ENCODE measurements at places on chromosomes 5 and 9.

DNA sequence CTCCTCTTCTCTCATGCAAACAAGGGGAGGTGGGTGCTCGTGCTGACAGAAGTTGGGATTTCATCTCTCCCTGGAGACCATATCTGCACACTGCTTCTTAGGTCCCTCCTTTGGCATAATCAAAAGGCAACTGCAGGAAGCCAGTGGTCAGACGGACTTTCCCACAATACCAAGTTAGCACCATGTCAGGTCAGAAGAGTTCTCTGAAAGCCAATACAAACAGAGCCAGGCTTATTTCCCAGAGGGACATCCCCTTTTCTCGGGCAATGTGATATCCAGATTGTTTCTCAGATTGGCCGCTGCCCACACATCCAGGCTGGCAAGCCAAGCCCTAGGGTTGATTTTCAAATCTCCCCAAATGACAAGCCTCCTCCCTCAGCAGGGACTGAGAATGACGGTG lies 241.1 kb downstream of the NFIB start:
- H3K4me3 ChIP-seq = no peak overlapping the region
- H3K27me3 ChIP-seq = no peaks in the 10 kb centered on the region
- H3K36me3 ChIP-seq = no peaks in the 10 kb centered on the region
- no peaks in the 10 kb centered on the region for H3K4me1 ChIP-seq
- DNase-seq = no peak
- H3K27ac ChIP-seq = no peak overlapping the region

DNA sequence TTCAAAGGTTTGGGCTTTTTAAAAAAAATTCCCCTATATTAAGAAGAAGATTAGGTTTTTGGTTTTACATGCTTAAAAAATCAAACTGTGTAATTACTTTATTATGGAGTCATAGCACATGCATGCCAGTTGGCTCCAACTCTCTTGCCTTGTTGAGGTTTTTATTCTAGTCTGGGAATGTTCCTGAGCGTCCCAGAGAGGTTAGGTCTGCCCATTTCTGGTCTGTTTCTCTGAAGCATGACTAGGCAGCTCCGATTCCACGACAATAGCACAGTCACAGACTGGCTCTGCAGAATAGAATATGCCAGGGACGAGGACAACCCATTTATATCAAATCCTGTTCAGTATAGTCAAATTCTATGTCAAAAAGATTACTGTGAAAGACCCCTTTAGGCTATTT lies 217.0 kb downstream of the PCSK5 start:
- DNase-seq = no peak
- no peaks in the 10 kb centered on the region for H3K27me3 ChIP-seq
- H3K36me3 ChIP-seq = peaks cover 26% of the 10 kb centered on the region
- H3K4me3 ChIP-seq = no peak overlapping the region

DNA sequence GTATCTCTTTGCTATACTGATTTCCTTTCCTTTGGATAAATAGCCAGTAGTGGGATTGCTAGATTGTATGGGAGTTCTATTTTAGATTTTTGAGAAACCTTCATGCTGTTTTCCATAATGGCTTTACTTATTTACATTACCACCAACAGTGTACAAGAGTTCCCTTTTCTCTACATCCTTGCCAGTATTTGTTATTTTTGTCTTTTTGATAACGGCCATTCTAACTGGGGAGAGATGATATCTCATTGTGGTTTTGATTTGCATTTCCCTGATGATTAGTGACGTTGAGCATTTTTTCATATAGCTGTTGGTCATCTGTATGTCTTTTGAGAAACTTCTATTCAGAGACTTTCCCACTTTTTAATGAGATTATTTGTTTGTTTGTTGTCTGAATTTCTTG lies 25.8 kb downstream of the NADK2 start:
- H3K27me3 ChIP-seq = no peaks in the 10 kb centered on the region
- no peak overlapping the region for H3K27ac ChIP-seq
- no peaks in the 10 kb centered on the region for H3K36me3 ChIP-seq
- no peaks in the 10 kb centered on the region for H3K4me1 ChIP-seq
- H3K4me3 ChIP-seq = no peak overlapping the region
- DNase-seq = no peak

DNA sequence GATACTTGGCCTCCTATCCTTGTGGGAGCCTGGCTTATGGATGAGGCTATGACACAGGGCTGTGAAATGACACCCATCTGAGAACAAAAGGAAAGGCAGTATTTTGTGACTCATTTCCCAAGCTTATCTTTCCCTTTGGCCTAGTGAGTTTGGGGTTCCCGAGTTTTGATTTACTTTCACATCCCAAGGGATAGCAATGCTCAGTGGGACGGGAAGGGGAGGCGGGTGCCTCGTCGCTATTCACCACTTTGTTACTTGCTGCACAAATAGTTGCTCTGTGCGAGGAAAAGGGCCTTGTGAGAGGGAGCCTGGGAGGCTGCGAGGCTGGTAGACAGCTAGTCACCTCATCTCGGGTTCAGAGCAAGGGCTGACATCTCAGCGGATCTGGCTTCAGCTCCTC lies 59.1 kb upstream of the ENTREP1 start:
- no peak overlapping the region for H3K4me3 ChIP-seq
- no peaks in the 10 kb centered on the region for H3K36me3 ChIP-seq
- H3K27ac ChIP-seq = no peak overlapping the region
- DNase-seq = no peak
- H3K4me1 ChIP-seq = no peaks in the 10 kb centered on the region

GRCh38 chr5:143682246-143682905 lies 129.6 kb upstream of the HMHB1 start:
- no peak overlapping the region for H3K4me3 ChIP-seq
- peaks cover 15% of the 10 kb centered on the region for H3K4me1 ChIP-seq
- H3K36me3 ChIP-seq = no peaks in the 10 kb centered on the region
- no peaks in the 10 kb centered on the region for H3K27me3 ChIP-seq
- no peak for DNase-seq

GRCh38 chr9:69719983-69720382 lies 39.8 kb downstream of the PTAR1 start:
- no peak overlapping the region for H3K4me3 ChIP-seq
- peaks cover 10% of the 10 kb centered on the region for H3K36me3 ChIP-seq
- no peak overlapping the region for H3K27ac ChIP-seq
- no peak for DNase-seq
- H3K27me3 ChIP-seq = no peaks in the 10 kb centered on the region
- H3K4me1 ChIP-seq = no peaks in the 10 kb centered on the region

DNA sequence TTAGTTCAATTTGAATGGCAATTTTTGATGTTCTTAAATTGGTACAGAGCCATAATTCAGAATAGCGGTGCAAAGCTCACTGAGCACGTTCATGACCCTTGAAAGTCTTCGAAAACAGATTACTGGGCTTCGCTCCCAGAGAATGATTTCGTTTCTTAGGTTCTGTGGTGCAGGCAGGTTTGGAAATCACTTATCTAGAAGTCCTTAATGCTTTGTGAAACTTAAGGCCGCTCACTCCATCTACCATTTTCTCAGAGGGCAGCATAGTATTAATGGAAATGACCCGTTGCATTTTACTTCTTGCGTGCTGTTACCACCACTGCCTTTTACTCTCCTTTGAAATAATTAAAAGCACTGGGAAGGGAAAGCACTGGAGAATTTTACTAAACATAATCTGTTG lies 2.9 kb upstream of the MAT2B start:
- no peak for DNase-seq
- H3K4me3 ChIP-seq = peak overlapping the region; percentile 74
- H3K36me3 ChIP-seq = no peaks in the 10 kb centered on the region
- no peaks in the 10 kb centered on the region for H3K27me3 ChIP-seq
- peak overlapping the region; percentile 98 for H3K27ac ChIP-seq
- H3K4me1 ChIP-seq = no peaks in the 10 kb centered on the region

DNA sequence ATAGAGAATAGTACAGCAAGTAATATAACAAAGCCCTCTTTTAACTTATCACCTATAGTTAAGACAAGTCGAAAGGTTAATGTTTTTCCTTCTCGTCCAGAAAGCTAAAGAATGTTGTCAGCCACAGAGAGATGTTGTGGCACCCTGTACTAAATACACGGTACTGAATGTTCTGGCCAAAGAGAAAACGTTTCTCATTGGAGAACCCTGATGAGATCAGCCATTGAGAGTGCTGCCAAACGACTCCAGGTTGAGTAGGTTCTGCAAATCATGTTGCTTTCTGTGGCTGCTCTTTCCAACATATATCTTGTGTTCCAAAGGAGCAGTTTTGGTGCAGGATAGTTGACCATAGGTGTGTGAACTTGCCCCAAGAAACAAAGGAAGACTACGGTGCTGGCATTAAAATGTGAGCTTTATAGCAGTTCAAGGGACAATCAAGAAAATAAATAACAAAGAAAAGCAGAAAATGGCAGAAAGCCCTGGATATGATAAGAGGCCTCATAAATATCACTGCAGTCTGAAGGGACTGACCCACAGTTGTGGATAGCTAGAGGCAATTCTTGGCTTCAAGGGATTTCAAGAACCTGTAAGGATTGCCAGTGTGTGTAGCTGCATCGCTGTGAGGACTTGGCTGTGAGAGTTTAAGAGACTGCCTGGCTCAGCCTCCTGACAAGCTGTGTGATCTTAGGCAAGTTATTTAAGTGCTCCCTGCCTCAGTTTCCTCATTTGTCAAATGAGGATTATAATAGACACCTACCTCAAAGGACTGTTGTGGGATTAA lies 102.7 kb downstream of the ARHGEF28 start:
- H3K27me3 ChIP-seq = no peaks in the 10 kb centered on the region
- no peak overlapping the region for H3K4me3 ChIP-seq
- H3K4me1 ChIP-seq = no peaks in the 10 kb centered on the region
- no peaks in the 10 kb centered on the region for H3K36me3 ChIP-seq
- no peak for DNase-seq
- no peak overlapping the region for H3K27ac ChIP-seq

DNA sequence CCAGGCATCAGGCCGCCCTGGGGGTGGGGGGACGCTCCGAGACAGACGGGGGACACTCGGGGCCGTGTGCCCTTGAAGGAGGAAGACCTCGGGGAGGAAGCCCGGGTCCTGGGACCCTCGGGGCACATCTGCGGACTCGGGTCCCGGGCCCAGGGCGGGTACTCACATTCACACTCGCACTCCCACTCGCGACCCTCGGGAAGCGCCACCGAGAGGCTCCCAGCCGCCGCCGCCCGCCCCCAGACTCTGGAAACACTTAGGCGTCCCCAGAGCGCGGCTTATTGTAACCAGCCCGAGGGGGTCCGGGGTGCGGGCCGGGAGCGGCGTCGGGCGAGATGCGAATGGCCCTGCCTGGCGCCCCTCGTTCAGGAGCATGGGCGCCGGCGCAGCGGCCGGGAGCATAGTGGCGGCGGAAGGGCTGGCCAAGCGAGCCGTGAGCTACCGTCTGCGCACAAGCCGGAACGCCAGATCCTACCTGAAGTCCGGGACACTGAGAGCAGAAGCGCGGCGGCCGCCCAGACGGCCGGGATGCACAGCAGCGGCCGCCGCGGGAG lies 559 bp downstream of the ROR2 start:
- DNase-seq = no peak
- H3K4me1 ChIP-seq = peaks cover 8% of the 10 kb centered on the region
- H3K36me3 ChIP-seq = no peaks in the 10 kb centered on the region
- peak overlapping the region; percentile 78 for H3K27ac ChIP-seq
- H3K27me3 ChIP-seq = no peaks in the 10 kb centered on the region

- H3K27ac ChIP-seq = no peak overlapping the region
- DNase-seq = no peak
- H3K36me3 ChIP-seq = no peaks in the 10 kb centered on the region
- H3K4me1 ChIP-seq = no peaks in the 10 kb centered on the region
- H3K27me3 ChIP-seq = no peaks in the 10 kb centered on the region
Measured at GRCh38 chr9:36935768-36936497, 98.1 kb downstream of the PAX5 start.

Data from esophagus squamous epithelium (tissue), 5 donors.